Stimulated activated CD8-positive, alpha-beta memory T cell treated with anti-CD3 and anti-CD28 coated beads, Interleukin-4, amount 100 ng/mL, for 4 hours (primary cell): ENCODE measurements at places on chromosomes 5 and 9.

DNA sequence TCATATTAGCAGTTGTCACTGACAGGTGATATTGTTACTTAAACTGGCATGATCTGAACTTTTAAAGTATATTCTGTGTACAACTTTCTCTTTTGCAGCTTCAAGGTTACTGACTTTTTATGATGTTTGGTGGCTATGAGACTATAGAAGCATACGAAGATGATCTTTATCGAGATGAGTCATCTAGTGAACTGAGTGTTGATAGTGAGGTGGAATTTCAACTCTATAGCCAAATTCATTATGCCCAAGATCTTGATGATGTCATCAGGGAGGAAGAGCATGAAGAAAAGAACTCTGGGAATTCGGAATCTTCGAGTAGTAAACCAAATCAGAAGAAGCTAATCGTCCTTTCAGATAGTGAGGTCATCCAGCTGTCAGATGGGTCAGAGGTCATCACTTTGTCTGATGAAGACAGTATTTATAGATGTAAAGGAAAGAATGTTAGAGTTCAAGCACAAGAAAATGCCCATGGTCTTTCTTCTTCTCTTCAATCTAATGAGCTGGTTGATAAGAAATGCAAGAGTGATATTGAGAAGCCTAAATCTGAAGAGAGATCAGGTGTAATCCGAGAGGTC is 5.9 kb downstream of the ZCCHC7 start:
- no peak for DNase-seq

DNA sequence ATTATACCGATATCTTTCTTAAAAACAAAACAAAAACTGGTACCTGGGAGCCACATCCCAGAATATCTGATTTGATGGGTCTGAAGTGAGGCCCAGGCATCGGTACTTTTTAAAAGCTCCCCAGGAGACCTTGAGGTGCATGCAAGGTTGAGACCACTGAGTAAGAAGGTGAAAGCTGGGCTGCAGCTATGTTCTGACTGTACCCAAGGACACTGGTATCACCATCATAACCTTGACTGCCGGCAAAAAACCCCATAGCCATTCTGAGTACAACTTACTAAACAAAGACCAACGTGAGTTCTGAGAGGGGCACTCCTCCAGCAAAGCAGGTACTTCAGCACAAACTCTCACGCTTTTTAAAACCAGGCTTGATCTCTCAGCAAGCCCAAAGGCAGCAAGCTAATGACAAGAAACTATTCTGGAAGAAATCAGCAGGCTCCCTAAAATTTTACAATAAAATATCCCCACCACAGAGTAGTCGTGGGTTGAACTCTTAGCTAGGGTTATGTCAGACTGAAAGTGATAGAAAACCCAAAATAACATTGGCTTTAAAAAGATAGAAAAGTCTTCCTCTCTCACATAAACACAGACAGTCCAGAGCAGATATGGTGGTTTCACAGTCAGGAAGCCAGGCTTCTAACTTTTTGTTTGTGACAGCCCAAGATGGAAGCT is 263.9 kb downstream of the SAXO1 start:
- DNase-seq = no peak

DNA sequence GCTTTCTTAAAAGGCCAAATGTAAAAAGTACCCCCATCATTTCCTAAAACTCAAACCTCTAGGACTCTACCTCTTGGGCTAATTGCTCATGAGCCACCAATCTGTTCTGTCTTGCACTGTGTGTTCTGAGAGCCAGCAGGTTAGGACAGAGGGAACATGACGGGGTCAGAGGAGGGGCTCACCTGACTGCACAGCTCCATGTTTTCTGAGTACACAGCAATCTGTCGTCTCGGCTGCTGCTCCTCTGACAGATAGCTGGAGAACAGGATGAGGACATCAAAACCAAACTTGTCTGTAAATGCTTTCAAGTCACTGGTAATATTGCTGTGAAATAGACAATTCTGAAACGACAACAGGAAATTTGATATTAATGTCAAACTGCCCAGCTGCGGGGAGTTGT is 50.9 kb upstream of the PCA3 start:
- DNase-seq = no peak

DNA sequence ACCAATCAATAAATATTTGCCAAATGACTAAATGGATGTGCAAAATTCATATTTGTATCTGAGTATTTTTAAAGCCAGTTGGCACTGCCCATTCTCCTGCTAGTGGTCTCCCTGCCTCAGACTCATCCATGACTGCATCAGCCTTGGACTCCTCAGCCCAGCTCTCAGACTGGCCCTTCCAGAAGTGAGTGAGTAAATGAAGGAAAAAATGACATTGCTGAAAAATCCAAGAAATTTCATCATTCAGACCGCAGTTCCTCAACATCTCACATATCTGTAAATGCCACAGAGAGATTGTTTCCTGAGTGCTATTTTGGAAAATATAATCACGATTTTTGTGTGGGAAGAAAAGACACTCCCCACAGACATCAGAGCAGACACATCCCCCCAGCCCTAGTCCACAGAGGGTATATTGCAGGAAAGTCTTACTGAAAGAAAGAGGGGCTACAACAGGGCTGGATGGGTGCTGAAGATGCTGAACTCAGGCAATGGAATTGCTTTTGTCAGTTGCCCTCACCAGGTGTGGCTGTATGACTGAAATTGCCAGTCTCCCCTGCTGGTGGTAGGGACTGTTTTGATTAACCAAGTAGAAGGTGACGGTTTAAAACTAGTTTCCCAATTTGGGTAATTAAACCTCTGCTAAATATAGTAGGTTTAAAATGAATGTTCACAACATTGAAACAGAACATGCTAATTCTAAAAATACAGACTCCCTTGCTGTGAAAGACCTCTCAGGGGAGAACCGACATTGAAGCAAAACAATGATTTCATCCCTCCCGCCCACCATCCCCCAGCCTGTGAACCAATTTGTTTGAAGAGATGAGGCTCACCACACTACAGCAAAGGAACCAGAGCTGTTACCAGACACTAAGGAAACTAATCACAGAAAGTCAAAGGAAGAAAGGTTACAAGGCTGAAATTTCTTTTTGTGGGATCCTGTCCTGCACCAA is 158.8 kb downstream of the DEPDC1B start:
- DNase-seq = no peak

DNA sequence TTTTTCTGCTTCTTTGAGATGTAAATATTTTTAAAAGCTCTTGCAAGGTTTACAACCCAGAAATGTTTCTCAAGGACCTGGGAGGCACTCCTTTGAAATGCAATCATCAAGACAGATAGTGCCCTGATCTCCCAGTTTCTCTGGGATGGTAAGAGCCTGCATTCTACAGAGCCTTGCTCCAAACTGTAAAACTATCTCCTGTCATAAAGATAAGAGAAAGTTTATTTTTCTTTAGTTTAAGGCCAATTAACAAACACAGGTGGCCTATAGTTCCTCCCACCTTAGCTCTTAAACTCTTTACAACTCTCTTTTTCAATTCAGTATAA is 1231.1 kb upstream of the NUDT12 start:
- no peak for DNase-seq

DNA sequence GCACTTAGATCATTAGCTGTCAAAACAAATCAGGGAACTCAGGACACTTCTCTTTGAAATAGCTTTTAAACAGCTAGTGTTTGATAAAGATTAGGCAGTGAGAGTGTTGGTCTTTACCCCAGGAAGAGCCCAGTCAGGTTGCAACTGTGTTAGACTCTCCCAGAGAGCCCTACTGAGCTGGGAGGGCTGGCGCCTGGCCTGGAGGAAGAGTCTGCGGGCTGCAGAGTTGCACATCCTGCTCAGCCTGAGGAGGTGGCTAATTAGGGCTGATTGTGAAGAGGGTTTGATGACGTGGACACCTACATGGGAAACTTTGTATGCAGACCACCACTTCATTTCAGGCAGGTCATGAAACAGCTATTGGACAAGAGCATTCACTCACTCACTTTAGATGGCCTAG is 112.0 kb downstream of the TMEM174 start:
- no peak for DNase-seq

GRCh38 chr5:88889189-88890069 is 6.4 kb upstream of the MEF2C start:
- no peak for DNase-seq

DNA sequence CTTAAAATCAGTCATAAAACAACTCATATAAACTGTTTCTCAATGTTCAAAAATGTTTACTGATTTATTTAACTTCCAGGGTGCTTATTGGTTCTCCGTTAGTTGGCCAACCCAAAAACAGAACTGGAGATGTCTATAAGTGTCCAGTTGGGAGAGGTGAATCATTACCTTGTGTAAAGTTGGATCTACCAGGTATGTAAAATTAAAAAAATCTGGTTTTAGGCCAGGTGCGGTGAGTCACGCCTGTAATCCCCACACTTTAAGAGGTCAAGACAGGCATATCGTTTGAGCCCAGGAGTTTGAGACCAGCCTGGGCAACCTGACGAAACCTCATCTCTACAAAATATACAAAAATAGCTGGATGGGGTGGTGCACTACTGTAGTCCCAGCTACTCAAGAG is 73.7 kb downstream of the ITGA1 start:
- DNase-seq = no peak

GRCh38 chr5:32786311-32786710 is 75.2 kb downstream of the NPR3 start:
- DNase-seq = no peak

DNA sequence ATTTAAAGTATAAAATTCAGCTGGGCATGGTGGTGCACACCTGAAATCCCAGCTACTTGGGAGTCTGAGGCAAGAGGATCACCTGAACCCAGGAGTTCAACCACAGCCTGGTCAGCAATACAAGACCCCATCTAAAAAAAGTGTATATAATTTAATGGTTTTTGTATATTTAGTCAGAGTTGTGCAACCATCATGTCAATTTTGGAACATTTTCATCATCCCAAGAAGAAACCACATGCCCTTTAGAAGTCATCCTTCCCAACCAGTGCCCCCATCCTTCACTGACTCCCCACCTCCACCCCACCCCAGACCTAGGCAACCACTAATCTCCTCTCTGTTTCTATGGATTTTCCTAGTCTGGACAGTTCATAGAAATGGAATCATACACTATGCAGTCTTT is 18.8 kb upstream of the TEK start:
- no peak for DNase-seq

DNA sequence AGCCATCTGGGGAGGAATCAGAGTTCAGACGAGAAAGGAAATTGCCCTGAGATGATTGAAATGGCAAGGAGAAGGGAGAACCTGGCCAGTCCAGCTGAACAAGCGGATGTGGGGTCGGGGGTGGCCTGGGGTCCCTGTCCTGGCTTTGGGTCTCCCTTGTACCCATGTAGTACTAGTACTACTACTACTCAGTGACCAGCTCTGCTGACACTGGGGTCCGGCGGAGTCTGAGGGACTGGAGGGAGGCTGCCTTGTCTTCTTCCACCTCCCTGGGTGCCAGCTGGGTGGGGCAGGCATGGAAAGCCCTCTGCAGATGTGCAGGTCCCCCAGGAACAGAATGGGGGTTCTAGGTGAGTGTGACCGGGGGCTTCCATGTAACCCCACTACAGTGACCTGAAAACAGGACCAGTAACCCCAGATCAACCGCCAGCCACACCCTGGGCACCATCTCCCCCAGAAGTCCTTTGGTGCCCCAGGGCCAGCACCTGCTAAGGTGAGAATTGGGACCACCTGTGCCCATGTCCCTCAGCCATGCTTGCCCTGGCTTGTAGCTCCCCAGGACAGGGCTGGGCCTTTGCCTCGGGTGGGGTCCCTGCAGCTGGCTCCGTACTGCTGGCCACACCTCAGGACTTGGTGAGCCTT is 89.1 kb upstream of the COL5A1 start:
- no peak for DNase-seq

- no peak for DNase-seq
Observed at GRCh38 chr9:109512170-109512756, 14.2 kb upstream of the PTPN3 start.

DNA sequence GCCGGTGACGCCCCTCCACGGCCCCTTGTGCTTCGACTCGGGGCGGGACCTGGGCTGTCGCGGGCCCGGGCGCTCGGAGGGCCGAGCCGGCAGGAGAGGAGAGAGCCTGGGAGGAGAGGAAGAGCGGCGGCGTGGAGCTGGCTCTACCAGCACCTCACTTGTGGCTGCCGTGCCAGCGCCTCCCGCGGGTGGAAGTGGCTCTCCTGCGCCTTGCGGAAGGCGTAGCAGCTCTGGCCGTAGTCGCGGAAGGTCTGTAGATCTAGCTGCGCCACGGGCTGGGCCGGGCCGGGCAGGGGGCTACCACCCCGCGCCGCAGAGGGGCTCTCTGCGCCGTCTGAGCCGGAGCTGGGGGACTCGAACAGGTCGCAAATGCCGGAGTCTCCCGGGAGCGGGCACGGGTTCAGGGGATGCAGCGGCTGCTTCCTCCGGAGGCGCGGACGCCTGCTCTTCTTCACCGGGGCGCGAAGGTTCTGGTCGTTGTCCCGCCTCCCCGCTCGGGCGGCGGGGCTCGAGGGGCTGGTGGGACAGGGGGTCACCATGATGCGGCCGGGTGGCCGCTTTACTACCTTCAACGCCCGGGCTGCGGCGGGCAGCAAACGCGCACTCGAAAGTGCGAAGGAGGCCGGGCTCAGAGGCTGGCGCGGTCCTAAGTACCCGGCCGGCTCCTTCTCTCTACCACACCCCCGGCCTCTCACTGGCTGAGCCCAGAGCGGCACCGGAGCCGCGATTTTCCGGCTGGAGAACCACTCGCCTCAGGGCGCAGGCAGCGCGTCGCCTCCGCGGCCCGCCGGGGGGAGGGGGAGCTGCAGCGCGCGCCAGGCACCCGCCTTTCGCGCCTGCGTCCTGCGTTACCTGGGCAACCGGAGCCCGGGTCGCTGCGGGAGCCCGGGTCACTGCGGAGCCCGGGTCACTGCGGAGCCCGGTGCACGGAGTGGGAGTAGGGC is at the start of gene CCNO:
Gene CCNO (minus strand): TSS at position 624 of the 944 bp plus-strand sequence. CDS start 85 bp downstream, at position 539.
- DNase-seq = no peak

GRCh38 chr9:98632839-98633238 is 75.9 kb downstream of the GABBR2 start:
- no peak for DNase-seq

DNA sequence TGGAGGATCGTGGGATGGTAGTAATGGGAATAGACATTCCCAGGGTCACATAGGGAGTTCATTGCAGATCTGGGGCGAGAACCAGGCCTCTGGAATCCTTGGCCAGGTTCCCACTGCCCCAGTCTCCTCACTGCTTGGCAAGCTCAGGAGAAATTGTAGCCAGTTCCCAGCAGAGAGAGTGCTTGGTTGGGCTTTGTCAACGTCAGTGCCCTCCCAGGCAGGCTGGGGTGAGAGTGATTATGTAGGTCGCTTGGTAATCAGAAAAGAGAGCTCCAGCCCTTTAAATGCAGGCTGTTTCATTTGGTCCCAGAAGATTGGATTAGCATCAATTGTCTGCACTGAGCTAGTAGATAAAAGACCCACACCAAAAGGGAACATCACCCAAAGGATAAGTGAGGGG is 51.8 kb upstream of the GALNT10 start:
- DNase-seq = no peak

DNA sequence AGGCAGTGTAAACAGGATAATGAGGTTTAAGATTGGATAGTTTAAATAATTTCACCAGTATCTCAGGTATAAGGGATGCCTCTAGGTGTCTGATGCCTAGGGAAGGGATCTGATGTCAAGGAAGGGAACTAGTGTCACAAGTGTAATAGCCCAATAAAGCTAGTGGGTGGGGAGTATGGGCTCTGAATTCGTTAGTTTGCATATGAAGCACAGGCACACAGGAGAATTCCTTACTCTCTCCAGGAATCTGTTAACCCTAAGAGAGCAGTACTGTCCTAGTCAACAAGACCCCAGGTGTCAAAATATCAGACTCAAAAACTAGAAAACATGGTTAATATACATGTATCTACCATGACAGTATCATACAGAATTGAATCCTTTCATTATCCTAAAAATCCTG is 352.5 kb upstream of the CYLC2 start:
- no peak for DNase-seq

- no peak for DNase-seq
Observed at GRCh38 chr9:3215658-3216057, 310.1 kb downstream of the RFX3 start.

- DNase-seq = no peak
Observed at GRCh38 chr9:89352874-89353649, 34.8 kb downstream of the SECISBP2 start.
